GDM1 (cell line): ENCODE measurements at places on chromosomes 2 and 18.

- peak; percentile 7 for DNase-seq
These were observed 127.8 kb downstream of the STK39 start for GRCh38 chr2:168119515-168120141.

DNA sequence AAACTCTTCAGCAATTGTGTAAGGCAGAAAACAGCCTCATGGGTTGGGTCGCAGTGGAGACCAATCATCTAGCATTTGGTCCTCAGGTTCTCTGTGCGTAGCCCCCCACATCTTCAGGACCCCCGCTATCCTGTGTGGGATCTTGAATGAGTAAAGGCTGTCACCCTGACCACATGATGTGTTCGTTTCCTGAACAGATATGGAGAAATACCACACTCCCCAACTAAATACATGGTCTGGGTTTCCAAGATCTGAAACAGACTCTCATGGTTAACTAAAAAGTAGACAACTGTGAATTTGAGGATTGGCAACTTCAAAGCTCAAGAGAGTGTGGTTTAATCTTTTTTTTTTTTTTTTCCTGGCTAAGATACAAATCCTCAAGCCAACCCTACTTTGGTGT is 23.2 kb downstream of the DOCK10 start:
- no peak for DNase-seq

GRCh38 chr2:101111262-101111838 is 39.8 kb downstream of the TBC1D8 start:
- DNase-seq, result no peak

GRCh38 chr2:43127208-43127940 is 99.0 kb downstream of the ZFP36L2 start:
- peak; percentile 42 for DNase-seq

DNA sequence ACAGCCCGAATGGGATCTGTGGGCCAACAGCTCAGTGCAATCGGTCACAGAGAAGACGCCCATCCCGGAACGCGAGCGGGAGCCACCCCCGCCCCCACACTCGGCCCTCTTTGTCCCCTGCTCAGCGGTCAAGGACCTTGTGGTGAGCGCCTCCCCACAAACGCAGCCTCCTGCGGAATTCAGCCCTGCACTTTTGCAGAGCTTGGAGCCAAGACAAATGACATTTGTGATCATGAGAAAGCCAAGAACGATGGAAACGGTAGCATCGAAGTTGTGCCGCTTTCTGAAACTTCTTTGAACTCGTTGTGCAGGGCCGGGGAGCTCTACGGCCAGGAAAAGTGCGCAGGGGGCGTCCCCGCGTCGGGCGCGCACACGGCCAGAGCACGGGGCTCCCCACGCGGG is 6.7 kb upstream of the SALL3 start:
- no peak for DNase-seq

DNA sequence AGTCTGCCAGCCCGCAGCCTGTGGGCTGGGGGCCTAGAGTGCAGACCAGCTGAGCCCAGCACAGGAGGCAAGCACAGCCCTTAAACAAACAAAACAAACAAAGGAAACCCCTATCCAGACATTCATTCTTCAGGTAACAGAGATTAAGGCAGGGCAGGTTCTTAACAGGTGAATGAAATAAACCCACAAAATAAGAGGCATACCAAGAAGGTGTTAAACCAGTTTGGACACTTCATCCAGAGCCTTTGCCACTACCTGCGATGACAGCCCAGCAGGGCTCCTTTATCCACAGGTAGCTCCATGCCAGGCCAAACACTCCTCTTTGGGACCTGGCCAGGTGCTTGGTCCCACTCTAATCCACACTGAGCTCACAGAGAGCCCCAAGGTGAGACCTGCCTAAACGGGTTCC is 209.7 kb upstream of the SIX2 start:
- no peak for DNase-seq

GRCh38 chr2:84424152-84424551 is 34.9 kb downstream of the SUCLG1 start:
- DNase-seq, result no peak

DNA sequence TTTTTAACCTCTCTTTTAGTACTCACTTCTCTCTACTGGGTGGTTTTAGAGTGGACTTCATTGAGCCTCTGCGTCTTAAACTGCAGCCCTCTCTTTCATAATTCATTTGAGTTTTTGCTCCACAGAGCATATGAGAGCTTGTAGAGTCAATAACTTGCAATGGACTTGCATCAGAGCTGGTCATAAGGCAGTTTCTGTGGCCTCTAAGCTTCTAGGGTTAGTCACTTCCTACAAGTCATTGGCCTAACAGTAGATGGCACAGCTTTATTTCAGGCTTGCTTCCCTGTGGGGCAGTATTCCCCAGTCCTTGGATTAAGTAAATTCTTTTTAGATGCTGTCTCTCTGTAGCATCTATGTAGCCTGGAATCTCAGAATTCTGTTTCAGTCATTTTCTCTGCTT is 1435.7 kb downstream of the LRP1B start:
- DNase-seq, result no peak

DNA sequence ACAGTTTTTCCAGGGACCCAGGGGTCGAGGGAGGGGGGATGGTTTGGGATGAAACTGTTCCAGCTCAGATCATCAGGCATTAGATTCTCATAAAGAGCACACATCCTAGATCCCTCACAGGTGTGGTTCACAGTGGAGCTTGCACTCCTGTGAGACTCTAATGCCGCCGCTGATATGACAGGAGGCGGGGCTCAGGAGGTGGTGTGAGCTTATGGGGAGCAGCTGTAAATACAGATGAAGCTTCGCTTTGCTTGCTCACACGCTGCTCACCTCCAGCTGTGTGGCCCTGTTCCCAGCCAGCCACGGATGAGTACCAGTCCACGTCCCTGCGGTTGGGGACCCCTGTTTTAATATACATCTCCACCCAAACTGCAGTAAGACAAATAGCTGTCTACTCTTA is 204.2 kb downstream of the AGAP1 start:
- DNase-seq, result no peak

- no peak for DNase-seq
These were observed 191.2 kb downstream of the CTIF start for GRCh38 chr18:48730010-48730409.

DNA sequence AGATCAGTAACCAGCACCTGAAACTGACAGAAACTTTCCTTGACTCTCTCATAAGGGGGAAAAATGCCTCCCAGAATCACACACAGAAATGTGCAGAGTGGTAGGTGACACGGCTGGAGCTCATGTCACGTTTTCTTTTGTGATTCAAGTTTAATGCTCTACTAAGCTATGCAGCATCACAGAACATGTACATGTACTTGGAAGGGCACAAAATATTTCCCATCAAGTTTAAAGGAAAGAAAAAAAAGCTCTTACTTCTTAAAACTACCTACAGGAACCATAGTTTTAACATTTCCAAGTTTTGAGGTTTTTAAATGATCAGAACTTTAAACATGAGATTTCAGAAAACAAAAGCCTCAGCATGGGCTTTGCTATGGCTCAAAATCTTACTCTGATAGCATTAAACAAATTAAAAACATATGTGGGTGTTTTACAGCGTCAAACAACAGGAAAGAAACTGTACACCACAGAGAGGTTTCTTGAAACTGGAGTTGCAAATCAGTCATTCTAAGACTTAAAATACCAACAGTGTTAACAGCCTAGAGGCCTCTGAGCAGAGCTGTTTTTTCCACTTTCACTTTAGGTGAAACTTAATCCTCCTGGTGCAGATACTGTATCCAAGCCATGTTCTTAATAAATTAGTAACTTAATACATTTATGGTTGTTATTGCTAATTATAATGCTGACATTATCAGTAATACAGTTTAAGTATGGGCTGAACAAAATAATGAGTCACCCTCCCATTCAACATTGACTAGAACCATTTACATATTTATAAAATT is 30.1 kb downstream of the MBP start:
- DNase-seq, result no peak

GRCh38 chr18:45522371-45522770 is 92.9 kb upstream of the SLC14A2 start:
- DNase-seq, result no peak

- no peak for DNase-seq
These were observed 136.9 kb upstream of the EPAS1 start for GRCh38 chr2:46160326-46160725.

DNA sequence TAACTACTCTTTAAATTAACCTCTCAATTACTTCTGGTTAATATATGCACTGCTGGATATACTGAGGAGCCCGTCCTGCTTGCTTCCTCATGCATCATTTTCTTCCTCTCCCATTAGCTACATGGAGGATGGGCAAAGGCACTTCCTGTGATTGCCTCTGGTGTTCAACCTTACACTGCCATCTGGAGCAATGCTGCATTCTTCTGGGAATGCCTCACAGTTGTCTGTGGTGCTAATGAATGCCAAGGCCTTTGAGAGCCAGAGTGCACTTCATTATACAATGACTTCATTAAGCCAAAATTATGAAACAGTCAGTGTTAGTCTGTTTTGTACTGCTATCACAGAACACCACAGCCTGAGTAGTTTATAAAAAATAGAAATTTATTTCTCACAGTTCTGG is 134.8 kb upstream of the DOCK10 start:
- no peak for DNase-seq

DNA sequence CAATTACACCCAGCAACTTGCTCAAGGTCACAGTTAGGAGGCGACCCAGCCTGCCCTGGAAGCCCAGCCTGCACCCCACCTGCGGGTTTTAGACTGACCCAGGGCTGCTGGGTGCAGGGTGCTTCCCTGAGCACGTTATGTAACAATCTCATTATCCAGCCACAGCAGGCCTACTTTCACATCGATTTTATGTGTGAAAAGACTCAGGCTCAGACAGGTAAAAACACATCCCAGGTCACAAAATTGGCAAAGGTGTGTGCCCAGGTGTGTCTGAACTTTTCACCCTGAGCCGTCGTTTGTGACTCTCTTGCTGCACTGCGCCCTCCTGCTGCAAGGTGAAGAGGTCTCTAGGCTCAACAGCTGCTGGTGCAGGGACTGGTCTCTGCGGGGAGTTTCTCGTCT is 668.2 kb upstream of the HS6ST1 start:
- no peak for DNase-seq

DNA sequence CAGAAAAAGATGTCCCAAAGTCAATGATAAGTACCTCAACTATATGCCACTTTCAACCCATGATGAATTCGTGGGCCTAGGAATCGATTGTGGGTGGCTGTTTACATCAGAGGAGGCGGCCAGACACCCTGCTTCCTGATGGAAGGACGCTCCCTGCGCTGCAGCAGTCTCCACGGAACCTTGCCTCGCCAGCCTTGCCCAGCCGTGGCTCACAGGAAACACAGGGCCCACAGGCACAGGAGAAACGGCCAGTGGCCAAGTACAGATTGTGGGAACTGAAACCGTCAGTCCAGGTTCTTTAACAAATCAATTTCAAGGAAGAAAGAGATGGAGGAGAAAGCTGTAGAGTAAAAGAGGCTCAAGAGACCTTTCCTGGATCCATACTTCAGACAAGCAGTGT is 101.5 kb upstream of the NFATC1 start:
- DNase-seq, result no peak

- no peak for DNase-seq
These were observed 1.2 kb downstream of the MEX3C start for GRCh38 chr18:51196118-51196810.
